ENCODE measurements at places on chromosomes 6 and 20.

GRCh38 chr20:56409521-56409920 is 2.5 kb upstream of the CASS4 start:
- peak; percentile 76 for DNase-seq

GRCh38 chr20:36824142-36824940 is 50.8 kb upstream of the DSN1 start:
- DNase-seq, result no peak

DNA sequence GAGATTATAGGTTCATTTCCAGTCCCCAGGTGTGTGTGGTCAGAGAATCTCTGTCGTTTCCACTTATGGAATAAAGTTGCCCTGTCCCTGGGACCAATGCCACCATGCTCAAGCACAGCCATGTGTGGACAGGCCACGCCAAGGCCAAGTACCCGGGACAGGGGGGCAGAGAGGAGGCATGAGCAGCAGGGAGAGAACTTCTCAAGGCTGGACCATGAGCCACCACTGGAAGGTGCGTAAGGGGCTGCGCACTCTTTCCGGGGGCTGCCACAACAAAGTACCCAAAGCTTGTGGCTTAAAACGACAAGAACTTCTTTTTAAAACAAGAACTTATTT is 209.2 kb upstream of the KCNQ5 start:
- no peak for DNase-seq

- no peak for DNase-seq
These were observed 4.6 kb downstream of the RPP21 start for GRCh38 chr6:30349421-30350177.

DNA sequence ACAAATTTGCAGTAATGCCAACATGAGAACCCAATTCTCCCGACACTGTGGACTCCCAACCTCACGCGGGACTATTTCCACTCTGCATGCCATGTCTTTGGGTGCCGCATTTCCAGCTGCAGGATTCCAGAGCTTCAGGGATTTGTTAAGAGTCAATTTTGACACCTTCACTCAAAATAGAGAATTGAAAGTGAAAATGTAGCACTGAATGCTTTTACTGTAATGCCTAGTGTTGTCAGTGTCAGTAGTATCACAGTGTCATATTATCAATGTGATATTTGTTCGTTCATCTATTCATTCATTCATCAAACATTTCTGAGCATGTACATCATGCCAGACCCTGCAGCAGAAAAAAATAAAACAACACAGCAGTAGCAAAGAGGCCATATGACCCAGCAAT is 13.4 kb upstream of the FAM50B start:
- DNase-seq, result no peak

GRCh38 chr6:148037496-148037895 is 305.1 kb upstream of the SASH1 start:
- DNase-seq, result peak; percentile 8

GRCh38 chr6:22471746-22472145 is 97.6 kb upstream of the HDGFL1 start:
- no peak for DNase-seq

DNA sequence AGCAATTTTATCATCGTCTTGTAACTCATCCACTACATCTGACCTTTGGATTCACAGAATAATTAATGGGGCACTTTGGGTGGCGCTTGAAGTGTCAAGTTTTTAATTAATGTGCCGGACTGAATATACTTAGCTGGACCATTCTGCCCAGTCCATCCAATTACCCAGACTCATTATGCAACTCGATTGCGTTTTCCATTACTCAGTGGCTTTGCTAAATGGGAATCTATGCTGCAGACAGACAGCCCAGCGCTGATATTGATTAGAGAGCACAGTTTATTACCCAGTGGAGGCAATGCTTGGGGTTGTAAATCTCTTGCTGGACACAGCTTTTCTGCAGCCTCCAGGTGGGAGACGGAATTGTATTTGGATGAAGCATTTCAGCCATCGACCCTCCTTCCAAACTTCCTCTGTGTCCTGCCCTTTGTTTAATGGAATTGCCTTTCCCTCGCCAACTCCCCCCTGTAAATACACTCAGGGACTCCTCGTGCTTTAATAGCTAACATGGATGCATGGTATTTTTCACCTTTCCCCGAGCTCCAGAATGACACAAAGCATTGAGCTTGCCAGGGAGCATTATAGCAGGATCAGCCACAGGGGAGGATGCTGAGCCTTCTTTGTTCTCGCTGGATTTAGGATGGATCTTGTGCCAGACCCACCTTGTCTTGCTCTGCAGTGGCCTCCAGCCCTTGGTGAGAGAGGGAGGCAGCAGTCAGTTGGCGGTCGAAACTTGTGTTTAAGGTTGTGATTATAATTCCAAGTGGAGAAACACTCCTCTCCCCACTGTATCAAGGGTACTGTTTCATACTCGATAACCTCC is 59.7 kb downstream of the EDN3 start:
- DNase-seq, result no peak

DNA sequence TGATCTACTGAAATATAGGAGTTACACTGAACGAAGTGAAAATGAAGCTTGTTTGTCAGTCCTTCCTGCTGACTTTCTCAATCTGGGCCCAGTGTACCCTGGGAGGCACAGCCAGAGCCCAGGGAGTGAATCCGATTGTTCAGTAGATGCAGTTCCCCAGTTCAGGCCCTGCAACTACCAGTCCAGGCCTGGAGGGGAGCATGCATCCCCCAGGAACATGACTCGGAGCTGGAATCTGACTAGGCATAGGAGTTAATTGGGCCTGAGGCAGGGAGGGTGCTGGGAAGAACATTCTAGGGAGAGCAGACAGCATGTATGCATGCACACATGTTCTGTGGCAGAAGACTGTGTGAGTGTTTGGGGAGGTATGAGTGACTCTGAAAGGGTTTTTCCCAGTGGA is 42.1 kb downstream of the PHACTR3 start:
- no peak for DNase-seq

DNA sequence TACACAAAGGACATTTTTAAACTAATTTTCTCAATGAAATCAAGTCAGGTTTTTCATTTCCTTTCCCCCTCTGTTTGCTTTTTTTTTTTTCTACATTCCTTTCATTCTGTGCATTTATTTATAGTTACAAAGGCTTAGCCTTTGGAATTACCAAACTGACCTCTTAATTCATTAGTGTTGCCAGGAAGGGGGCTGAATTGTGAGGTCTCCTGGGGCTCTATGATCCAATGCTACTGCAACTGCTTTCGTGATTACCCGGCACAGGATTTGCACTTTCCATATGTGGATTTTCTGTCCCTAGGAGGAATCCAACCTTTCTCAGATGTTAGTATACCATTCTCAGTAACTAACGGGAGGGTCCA is 35.3 kb downstream of the NEDD9 start:
- peak; percentile 77 for DNase-seq

DNA sequence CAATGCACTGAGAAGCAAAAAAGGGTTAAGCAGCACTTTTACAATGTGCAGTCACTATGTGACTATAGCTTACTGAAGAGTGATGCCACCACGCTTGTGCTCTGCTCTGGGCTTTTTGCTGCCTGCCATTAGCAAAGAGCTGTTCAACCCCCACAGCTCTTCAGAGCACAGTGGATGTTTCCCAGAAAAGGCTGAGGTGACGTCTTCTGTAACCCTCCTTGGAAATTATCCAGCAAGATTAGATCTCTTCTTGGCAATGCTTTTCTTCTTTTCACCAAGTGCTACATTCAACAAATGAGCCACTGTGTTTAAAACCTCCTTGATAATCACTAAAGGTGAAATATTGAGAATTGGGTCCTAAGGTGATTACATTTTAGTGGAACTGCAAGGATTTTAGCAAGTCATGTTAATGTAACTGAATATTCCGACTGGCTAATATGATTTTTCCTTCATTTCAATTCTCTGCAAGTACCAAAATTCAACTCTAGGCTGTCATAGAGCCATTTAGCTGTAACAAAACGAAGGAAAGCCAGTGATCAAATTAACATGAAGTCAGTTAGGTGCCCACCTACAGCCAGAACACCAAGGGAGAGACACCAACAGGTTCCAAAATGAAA is 34.9 kb downstream of the ELOVL5 start:
- DNase-seq, result peak; percentile 80

- DNase-seq, result no peak
These were observed 16.7 kb upstream of the SSTR4 start for GRCh38 chr20:23018432-23018831.

GRCh38 chr6:135576055-135576454 is 78.5 kb upstream of the AHI1 start:
- DNase-seq, result peak; percentile 93

GRCh38 chr6:7978736-7979135 is 68.1 kb upstream of the TXNDC5 start:
- no peak for DNase-seq

DNA sequence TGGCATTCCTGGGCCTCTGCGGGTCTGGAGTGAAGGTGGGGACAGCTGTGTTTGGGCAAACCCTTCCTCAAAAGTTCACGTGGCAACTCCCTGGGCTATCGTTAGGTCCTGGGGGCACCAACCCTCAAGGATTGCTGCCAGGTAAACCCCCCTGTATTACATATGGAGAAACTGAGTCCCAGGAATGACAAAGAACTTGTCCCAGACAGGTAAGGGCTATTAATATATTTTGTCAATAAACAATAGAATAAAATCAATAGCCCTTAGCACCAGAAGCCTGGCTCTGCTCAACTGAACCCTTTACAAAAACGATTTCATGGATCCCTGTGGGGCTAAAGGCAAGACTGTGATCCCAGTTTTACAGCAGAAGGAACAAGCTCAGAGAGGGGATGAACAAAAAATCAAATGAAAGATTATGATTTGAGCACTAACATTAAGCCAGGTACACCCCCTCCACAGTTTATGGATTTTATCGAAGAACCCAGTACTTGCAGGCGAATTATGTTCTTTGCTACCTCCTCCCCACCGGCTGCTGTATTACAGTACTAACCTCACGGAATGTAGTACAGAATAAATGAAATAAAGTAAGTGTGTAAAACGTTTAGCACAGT is 2.7 kb downstream of the ID1 start:
- peak; percentile 30 for DNase-seq

GRCh38 chr20:1376007-1376406 is 16.8 kb downstream of the FKBP1A start:
- DNase-seq, result no peak

DNA sequence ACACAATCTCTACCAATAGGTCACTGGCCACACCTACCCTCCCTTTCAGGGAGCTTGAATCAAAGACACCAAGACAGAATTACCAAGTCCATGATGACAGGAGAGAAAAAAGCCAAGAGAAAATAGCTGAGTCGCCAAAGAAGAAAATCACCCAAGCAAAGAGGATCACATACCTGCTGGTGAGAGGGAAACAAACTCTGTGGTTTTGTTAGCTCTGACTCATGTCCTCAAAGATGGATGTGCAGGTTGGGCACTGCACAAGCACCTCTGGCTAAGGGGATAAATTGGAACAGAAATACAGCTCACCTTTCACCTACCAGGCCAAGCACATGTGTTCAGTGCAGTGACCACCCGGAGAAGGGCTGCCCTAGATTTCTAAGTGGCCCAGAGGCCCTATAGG is 114.8 kb downstream of the TFAP2A start:
- DNase-seq, result no peak

DNA sequence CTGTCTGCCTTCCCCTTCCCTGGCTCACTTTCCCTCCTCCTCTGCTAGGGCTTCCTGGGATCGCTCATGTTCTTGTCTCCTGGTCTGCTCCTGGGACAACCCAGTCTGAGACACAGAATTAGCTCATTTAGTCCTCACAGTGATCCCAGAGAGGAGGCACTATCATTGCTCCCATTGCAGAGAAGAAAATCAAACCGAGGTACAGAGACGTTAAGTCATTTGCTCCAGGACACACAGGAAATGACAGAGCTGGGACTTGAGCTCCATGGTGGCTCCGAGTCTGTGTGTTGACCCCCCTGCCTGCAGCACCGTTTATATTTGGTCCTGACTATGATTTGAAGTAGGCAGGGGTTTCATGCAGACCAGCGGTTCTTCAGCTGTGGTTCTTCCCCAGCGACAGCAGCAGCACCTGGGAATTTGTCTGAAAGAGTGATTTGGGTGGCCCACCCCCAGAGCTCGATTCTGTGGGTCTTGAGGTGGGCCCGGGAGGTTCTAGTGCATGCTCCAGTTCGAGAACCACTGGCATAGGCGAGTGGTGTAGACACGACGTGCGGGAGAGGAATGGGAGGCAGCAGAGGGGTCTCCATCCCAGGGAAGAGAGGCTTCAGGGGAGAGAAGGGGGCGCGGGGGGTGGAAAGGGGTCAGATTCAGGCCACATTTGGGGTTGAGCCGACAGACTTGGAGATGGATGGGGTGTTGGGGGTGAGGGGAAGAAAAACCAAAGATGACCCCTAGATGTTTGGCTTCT is 24.7 kb downstream of the PCK1 start:
- DNase-seq, result no peak

- no peak for DNase-seq
These were observed 265.0 kb upstream of the EPHA7 start for GRCh38 chr6:93684339-93684738.

DNA sequence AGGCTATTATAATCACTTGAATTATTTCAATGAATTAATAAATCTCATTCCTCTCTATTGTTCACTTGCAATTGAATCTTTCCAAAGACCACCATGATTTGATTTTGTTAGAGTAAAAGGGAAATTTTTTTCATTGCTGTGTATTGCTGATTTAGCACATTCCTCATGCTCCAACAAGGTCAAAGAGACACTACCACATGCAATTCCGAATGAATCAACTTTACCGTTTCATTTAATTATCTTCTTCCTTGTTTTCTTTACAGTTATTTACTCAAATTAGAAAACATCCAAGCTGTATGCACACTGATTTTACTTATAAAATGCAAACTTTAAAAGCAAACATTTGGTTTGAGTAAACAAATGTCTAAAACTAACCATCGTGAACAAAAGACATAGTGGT is 967 bp downstream of the KIAA0408 start:
- no peak for DNase-seq

Measured in fibroblast of mammary gland (primary cell).